EH (cell line): ENCODE measurements at places on chromosomes 1 and 21.

DNA sequence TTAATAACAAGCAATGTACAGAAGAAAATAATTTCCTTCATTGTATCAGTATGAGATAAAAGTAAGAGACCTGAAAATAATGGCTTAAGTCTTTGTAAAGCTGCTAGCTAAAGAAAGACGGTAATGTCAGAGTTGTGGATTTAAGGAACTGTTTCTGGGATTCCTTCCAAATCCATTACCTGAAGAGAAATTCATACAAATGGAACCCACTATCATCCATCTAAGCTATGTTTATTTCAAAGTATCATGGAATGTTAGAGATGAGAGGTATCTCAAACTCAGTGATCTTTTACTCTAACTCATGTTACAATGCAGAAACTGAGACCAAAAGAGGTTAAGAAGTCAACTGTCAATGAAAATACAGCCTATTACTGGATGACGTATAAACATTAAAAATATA is 197.7 kb downstream of the DENND1B start:
- no peak for DNase-seq

- DNase-seq: no peak
Measured at GRCh38 chr1:52032124-52032784, 1.4 kb downstream of the KTI12 start.

GRCh38 chr1:61083807-61084440 is 1.6 kb downstream of the NFIA start:
- no peak for DNase-seq

GRCh38 chr1:33465316-33465715 is 7.1 kb upstream of the ZSCAN20 start:
- no peak for DNase-seq

DNA sequence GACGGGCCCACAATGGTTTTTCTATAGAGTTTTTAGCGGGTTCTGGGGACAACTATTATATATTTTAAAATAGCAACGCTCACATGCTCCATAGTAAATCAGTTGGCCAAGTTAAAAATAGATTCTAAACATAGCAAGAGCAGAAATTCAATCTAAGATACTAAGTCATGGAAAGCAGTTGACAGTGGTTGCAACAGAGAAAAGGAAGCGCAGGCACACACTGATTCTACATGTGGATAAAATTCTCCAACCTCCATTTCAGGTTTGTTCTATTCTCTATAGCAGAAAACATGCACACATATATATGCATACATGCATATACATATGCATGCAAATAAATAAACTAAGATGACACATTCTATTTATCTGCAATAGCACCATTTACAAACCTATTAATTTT is 89.6 kb upstream of the HNRNPU start:
- DNase-seq: no peak

DNA sequence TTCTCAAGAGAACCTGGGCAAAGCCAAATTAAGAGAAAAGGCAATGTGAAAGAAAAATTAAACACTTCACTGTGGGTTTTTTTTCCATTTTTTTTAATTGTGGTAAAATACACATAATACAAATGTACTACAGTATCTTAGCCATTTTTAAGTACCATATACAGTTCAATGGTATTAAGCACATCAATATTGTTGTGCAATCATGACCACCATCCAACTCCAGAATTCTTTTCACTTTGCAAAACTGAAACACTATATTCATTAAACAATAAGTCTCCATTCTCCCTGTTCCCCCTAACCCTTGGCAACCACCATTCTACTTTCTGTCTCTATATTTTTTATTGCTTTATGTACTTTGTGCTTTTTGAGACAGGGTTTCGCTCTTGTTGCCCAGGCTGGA is 17.8 kb upstream of the OTUD7B start:
- no peak for DNase-seq

DNA sequence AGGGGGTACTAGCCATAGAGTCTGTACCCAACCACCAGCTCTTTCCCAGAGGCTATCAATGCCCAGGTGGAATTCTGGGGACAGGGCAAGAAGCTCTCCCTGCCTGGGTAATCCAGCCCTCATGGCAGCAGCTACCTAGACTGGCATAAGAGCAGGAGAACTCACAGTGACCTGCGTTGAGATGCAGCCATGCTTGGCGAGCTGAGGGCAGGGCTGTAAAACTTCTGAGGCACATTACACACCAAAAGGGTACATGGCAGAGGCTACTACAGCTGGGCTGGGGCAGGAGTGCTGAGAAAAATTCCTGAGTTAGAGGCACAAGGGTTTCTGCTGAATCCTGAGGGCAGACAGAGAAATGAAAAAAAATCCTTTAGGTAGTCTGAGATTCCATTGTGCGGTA is 927.9 kb upstream of the B3GALT2 start:
- no peak for DNase-seq
